ENCODE measurements at places on chromosomes 2 and 18.

DNA sequence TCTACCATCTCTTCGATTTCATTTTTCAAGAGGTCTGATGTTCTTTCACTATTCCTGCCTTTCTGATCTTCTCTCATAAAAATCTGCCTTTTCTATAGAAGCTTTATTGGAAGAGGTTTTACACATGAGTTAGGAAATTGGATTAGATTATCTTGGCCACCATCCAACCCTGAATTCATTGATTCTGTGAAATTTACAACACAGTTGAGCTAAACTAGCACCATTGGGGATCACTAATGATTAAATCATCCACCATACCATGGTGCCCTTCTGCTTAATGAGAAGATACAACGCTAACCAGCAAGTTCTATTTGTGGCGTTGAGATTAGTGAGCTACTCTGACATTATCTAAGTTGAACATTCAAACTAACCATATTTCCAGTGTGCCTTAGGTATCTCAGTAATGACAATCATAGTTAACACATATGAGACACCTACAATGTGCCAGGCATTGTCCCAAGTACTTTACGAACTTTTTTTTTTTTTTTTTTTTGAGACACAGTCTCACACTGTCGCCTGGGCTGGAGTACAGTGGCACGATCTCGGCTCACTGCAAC is 17.3 kb upstream of the LBH start:
- DNase-seq = no peak

DNA sequence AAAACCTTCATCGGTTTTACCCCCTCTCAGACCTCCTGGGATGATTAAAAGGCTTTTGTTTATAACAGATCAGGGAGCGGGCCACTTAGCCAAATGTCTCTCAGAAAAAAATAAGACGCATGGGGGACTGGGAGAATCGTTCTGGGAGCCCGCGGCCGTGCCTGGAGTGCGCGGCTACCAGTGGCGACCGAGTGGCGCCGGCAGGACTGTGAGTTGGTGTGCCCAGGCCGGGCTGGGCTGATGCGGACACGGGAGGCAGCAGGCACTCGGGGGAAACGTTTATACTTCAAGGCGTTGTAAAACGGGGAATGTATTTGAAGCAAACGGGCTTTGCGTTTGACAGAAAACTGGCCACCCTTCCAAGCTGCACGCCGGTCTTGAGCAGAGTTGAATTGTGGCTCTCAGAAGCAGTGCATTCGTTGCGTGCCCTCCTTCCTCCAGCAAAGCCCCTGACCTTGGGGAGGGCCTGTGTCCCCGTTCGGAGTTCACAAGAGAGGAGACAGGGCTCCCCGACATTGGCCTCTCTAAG is 4.7 kb upstream of the HOXD10 start:
- DNase-seq = no peak

- no peak for DNase-seq
These were observed 93.4 kb downstream of the IKZF2 start for GRCh38 chr2:213057977-213058376.

- DNase-seq = no peak
These were observed 25.9 kb downstream of the COL6A3 start for GRCh38 chr2:237388036-237388435.

- no peak for DNase-seq
These were observed 22.4 kb downstream of the B4GALT6 start for GRCh38 chr18:31661965-31662364.

DNA sequence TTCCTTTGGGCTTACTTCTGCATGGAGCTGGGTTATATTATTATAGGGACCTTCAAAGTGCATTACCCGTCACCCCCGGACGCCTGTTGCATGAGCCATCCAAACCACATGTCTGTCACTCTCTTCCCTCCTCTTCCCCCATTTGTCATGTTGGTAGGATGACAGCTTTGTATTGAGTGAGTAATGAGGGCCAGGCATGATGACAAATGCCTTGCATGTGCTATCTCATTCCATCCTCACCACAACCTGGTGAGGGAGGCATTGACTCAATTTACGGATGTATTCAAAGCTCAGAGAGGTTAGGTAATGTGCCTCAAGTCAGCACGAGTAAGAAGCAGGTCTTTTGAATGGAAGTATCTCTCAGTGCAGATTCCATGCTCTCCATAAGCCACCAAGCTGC is 510.5 kb upstream of the TNP1 start:
- DNase-seq = no peak

Data from T follicular helper cell (primary cell).